ENCODE measurements at places on chromosomes 6 and 20.

DNA sequence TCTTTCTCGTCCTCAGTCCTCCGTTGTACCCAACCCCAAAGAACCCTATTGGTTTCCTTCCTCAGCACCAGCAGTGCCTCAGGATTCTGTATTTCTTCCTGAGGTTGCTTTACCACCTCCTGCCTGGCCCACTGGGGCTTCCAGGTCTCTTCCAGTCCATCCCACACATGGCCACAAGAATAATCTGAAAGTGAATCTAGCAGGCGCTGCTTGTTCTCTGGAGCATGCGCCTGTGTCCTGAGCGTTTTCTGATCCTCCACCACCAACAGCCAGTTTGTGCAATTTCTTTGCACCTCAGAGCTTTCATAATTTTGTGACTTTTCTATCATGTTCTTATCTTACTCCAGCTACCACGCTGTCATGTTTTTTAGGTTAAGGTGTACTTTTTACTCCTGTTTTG lies 11.6 kb upstream of the HSP90AB1 start:
- DNase-seq, result no peak

GRCh38 chr20:31698803-31699718 lies 23.6 kb downstream of the BCL2L1 start:
- DNase-seq, result no peak

- no peak for DNase-seq
These were observed 537 bp upstream of the GABBR1 start for GRCh38 chr6:29633534-29633905.

DNA sequence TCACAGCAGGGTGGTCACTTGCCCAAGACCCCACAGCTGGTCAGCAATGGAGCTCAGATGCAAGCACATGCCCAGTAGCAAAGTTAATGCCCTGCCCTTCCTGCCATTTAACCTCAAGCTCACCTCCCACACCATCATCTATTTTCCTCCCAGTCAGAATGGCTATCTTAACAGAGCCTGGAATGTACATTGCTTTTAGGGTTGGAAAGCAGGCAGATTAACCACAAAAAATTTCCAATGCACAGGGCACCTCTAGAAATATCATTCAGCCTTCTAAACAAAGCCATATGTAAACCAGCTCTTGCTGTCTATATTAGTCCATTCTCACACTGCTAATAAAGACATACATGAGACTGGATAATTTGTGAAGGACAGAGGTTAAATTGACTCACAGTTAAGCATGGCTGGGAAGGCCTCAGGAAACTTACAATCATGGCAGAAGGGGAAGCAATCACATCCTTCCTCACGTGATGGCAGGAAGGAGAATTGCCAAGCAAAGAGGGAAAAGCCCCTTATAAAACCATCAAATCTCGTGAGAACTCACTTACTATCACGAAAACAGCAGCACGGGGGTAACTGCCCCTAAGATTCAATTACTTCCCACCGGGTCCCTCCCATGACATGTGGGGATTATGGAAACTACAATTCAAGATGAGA lies 106.9 kb downstream of the FYN start:
- DNase-seq, result no peak

- no peak for DNase-seq
These were observed 656.0 kb upstream of the ID4 start for GRCh38 chr6:19181211-19181610.

- DNase-seq, result no peak
These were observed 28.4 kb downstream of the FOXA2 start for GRCh38 chr20:22555791-22556564.

- no peak for DNase-seq
These were observed 136.2 kb downstream of the HIVEP1 start for GRCh38 chr6:12148317-12148801.

DNA sequence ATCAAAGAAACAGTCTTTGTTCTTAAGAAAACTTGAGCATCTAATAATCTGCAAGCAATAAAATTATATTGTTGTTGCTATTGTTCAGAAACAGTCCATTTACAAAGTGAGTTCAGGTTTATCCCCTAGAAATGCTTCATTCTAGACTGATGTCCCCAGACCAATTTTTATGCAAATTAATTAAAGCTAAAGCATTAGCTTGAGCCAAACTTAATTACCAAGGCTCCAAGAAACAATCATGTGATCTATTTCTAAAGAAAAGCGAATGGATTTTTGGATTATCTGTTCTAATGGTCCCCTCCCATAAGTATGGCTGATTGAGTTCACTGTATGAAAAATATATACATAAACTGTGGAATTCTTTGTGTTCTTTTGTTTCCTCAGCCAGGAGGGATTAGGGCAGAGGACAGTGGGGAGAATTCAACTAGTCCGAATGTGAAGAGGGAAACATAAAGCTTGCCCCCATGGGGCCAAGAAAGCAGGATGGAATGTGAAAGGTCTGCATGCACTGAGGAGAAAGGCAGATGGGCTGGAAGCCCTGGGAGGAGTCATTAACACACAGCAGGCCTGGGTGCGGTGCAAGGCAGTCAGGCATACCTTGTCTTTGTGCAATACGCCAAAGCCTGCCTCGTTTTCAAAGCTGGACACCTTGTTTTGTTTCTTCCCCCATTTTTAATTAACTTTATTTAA lies 597.1 kb downstream of the KIF16B start:
- no peak for DNase-seq

DNA sequence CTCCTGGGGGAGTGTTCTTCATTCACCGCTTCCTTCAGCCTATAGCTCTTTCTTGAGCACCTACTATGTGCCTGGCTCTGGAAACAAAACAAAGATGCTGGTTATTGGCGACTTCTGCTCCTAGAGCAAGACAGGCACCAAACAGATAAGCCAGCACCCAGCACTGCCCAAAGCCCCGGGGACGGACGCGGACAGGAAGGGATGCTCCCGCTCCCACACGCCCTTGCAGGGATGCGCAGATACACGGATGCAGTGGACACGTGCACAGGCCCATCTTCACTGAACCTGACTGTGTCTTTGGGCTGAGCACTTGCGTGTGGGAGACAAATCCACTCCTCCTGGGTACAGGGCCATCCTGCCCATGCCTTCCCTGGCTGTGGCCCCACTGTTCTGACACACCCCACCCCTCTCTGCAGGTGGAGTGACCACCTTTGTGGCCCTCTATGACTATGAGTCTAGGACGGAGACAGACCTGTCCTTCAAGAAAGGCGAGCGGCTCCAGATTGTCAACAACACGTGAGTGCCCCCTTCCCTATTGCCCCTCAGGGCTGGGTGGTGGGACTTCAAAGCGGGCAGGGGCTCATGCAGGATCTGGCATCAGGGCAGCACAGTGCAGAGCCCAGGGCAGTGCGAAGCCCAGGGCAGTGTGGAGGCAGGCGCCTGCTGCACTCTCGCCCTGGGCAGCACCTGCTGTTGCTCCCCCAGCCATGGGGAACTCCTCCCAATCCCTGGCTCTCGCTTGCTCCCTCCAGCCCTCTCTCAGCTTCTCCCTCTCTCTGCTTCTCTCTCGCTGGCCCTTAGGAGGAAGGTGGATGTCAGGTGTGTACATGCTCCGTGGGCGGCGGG lies 39.9 kb downstream of the SRC start:
- DNase-seq, result no peak

- no peak for DNase-seq
These were observed 12.4 kb upstream of the GRIK2 start for GRCh38 chr6:101380897-101381630.

- DNase-seq, result no peak
These were observed 15.7 kb downstream of the DCBLD1 start for GRCh38 chr6:117498159-117498558.

DNA sequence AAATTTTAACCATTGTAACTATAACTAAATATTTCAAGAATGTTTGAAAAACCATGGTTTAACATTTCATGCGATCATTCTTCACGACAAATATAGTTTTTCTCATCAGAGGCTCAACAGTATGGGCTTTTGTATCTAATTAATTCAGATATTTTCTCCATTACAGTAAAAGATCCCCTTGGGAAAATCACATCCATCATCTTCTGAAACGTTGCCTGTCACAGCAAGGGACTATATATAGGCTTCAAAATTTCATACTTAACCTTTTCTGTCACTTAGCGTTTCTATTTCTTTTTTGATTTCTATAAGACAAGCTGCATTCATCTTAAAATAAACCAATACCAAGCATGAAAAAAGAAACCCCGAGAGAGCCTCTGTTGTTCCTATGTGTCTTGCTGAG lies 710.0 kb downstream of the PRKN start:
- no peak for DNase-seq

- no peak for DNase-seq
These were observed 21.0 kb upstream of the CD2AP start for GRCh38 chr6:47456536-47456975.

DNA sequence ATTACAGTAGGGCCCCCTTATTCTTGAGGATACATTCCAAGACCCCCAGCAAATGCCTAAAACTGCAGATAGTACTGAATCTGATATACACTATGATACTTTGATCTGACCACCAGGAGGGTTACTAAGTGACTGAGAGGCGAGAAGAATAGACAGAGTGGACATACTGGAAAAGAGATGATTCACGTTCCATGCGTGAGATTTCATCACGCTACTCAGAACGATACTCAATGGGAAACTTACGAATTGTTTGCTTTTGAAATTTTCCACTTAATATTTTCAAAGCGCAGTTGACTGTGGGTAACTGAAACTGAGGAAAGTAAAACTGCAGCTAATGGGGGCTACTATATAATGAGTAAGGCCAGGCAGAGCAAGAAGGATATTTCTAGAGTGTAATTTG lies 60.8 kb downstream of the STX11 start:
- DNase-seq, result no peak

- no peak for DNase-seq
These were observed 37.0 kb downstream of the DYNLT1 start for GRCh38 chr6:158607411-158608170.

DNA sequence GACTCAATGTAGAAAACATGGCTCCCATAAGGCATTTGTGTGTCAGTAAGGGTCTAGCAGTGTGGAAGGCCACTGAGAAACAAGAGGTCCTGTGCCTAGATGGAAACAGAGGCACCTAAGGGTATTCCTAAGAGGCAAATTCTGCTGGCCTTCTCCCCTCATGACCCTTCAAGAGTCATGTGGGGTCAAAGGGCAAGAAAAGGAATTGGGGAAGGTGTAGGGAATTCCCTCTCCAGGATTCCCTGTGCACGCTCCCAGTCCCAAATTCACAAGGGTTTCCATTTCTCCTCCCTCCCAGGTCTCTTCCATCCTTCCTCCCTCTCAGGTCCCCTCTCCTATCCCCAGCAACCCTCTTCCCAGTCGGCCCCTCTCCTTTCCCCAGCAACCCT lies 568 bp downstream of the AGPAT1 start:
- no peak for DNase-seq

DNA sequence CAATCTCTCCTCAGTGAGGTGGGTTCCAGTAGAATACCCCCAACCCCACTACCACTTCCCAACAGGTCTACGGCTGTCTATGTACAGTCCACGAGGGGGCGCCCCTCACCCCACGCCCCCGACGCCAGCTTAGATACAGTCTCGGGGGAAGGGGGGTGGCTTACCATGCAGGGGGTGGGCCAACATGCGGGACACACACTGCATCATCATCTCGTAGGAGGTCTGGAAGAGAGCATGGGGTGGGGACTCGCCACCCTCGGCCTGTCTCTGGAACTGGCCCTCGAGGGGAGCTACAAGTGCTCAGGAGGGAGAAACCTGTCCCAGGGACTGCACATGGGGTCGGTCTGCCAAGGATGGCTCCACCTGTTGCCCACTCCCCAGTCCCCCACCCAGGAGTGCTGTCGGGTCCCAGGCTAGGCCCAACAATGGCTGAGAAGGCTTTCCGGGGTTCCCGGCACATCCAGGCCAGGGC lies 8.5 kb downstream of the MTCH1 start:
- no peak for DNase-seq

DNA sequence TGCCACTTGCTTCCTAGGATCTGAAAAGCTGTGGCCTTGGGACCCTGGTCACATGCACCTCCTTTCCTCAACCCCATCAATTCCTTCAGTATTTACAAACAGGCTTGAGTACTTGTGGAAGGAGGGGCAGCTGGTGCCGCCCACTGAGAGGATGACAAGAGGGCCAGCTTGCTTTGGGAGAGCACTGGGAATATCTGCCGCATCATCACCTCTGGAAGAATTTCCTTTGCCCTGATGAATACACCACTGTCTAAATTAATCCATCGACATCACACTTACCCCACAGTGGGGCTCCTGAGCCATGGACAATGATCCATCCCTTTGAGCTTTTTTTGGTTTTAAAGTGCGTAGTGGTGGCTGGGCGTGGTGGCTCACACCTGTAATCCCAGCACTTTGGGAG lies 25.9 kb downstream of the TBC1D20 start:
- DNase-seq, result no peak

Data from CD8-positive, alpha-beta T cell (primary cell).